ENCODE measurements at places on chromosomes 11 and 22.

- H3K36me3 ChIP-seq, result no peaks in the 10 kb centered on the region
- H3K27ac ChIP-seq, result no peak overlapping the region
- no peaks in the 10 kb centered on the region for H3K27me3 ChIP-seq
- no peak for DNase-seq
Measured at GRCh38 chr22:49216579-49216978, 611.1 kb downstream of the BRD1 start.

DNA sequence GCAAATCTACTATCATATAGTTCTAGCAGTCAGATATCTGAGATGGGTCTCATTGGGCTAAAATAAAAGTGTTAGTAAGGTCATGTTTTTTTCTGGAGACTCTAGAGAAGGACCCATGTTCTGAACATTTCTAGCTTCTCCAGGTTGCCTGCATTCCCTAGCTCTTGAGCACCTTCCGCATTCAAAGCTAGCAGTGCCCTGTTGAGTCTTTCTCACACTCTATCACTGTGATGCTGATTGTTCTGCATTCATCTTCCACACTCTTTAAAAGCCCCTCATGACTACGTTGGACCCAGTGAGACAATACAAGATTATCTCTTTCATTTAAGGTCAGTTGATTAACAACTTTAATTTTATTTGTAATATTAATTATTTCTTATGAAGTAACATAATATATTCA, 433.3 kb upstream of the CHORDC1 start:
- H3K27ac ChIP-seq, result no peak overlapping the region
- H3K4me1 ChIP-seq, result no peaks in the 10 kb centered on the region
- H3K27me3 ChIP-seq, result no peaks in the 10 kb centered on the region
- H3K36me3 ChIP-seq, result no peaks in the 10 kb centered on the region
- DNase-seq, result no peak
- H3K4me3 ChIP-seq, result no peak overlapping the region

DNA sequence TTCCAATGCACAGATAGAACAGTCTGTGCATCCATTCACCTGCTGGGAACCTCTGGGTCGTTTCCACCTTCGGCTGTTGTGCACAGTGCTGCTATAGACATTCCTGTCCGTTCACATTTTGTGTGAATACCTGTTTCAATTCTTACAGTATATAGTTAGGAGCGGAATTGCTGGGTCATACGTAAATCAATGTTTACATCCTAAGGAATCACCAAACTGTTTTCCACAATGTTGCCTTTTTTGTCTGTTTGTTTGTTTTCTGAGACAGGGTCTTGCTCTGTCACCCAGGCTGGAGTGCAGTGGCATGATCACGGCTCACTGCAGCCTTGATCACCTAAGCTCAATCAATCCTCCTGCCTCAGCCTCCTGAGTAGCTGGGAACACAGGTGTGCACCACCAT, 158.3 kb downstream of the CRYBB2 start:
- no peak overlapping the region for H3K4me3 ChIP-seq
- no peaks in the 10 kb centered on the region for H3K4me1 ChIP-seq
- H3K36me3 ChIP-seq, result no peaks in the 10 kb centered on the region
- no peaks in the 10 kb centered on the region for H3K27me3 ChIP-seq

- DNase-seq, result no peak
- no peaks in the 10 kb centered on the region for H3K27me3 ChIP-seq
- no peaks in the 10 kb centered on the region for H3K36me3 ChIP-seq
- no peak overlapping the region for H3K4me3 ChIP-seq
- H3K27ac ChIP-seq, result no peak overlapping the region
- peaks cover 8% of the 10 kb centered on the region for H3K4me1 ChIP-seq
Measured at GRCh38 chr11:73221451-73221850, 3.4 kb downstream of the P2RY2 start.

- no peak for DNase-seq
- H3K27ac ChIP-seq, result no peak overlapping the region
- no peaks in the 10 kb centered on the region for H3K4me1 ChIP-seq
- no peaks in the 10 kb centered on the region for H3K27me3 ChIP-seq
Measured at GRCh38 chr11:103906291-103906867, 130.1 kb upstream of the DDI1 start.

- no peak overlapping the region for H3K4me3 ChIP-seq
- no peaks in the 10 kb centered on the region for H3K27me3 ChIP-seq
- DNase-seq, result no peak
- H3K4me1 ChIP-seq, result no peaks in the 10 kb centered on the region
- H3K36me3 ChIP-seq, result peaks cover 93% of the 10 kb centered on the region
Measured at GRCh38 chr22:29332886-29333496, 17.5 kb upstream of the RASL10A start.

DNA sequence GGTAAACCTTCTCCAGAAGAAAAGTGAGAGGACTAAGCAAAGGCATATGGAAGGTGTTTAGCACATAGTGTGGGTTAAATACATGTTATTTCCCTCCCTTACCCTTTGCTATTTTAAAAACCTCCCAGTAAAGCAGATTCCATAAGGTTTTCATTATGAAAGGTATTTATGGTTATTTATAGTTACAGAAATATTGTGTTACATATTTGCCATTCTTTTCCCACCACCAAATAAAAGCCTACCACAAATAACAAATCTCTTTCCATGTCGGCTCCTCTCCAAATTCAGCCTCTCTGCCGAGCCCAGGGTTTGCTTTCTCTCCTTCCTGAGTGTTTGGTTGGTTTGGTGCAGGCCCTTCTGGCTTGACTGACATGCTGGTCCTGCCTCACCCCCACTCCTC, 64.4 kb downstream of the INSC start:
- H3K36me3 ChIP-seq, result no peaks in the 10 kb centered on the region
- DNase-seq, result no peak
- H3K27ac ChIP-seq, result no peak overlapping the region
- no peak overlapping the region for H3K4me3 ChIP-seq
- H3K27me3 ChIP-seq, result no peaks in the 10 kb centered on the region
- H3K4me1 ChIP-seq, result no peaks in the 10 kb centered on the region

- H3K4me3 ChIP-seq, result no peak overlapping the region
- no peaks in the 10 kb centered on the region for H3K36me3 ChIP-seq
- no peak overlapping the region for H3K27ac ChIP-seq
- H3K4me1 ChIP-seq, result no peaks in the 10 kb centered on the region
Measured at GRCh38 chr11:123020968-123021367, 39.3 kb upstream of the BSX start.

GRCh38 chr11:57260937-57261783, 24.1 kb upstream of the APLNR start:
- H3K27me3 ChIP-seq, result no peaks in the 10 kb centered on the region
- no peak overlapping the region for H3K4me3 ChIP-seq
- H3K27ac ChIP-seq, result no peak overlapping the region
- H3K4me1 ChIP-seq, result no peaks in the 10 kb centered on the region
- no peak for DNase-seq

DNA sequence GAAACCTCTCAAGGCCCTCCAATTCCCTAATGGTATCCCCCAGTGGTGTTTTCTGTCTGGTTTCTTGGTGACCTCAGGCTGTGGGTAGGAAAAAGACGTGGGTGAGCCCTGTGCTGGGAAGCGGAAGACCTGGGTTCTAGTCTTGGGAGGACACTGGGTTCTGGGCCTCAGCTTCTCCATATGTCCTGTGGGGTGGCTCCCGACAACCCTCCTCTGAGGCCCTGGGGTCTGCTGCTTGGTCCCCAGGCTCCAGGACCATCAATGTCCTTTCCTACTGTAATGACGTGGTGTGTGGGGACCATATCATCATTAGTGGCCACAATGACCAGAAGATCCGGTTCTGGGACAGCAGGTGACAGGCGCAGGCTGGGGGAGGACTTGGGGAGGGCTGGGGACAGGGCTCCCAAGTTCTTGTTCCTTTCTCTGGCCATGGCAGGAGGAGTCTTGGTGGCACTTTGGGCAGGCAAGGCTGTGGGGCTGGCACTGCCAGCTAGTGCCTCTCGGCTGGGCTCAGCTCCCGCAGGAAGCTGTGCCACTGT, 12.8 kb downstream of the ATG16L2 start:
- peak overlapping the region; percentile 74 for H3K27ac ChIP-seq
- H3K4me3 ChIP-seq, result no peak overlapping the region
- H3K27me3 ChIP-seq, result no peaks in the 10 kb centered on the region
- peaks cover 8% of the 10 kb centered on the region for H3K36me3 ChIP-seq
- H3K4me1 ChIP-seq, result peaks cover 11% of the 10 kb centered on the region

DNA sequence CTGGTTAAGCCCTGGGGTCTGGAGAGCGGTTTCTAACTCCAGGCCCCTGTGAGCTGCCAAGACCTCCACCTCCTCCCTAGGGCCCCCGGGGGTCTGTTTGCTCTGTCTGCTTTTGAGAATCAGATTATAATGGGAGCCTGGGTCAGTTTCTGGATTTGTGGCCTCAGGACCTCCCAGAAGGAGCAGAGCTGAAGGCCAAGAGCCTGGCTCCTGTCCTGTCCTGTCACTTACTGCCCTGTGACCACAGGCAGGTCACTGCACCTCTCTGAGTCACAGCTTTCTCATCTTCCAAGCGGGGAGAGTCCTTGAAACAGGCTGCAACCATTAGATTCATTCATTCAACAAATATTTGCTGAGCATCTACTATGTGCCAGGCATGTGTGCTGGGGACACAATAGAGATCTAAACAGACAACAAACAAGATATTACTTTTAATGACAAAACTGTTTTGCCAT, 87.3 kb upstream of the FGF3 start:
- H3K4me3 ChIP-seq, result no peak overlapping the region
- H3K27me3 ChIP-seq, result no peaks in the 10 kb centered on the region
- H3K27ac ChIP-seq, result no peak overlapping the region
- no peak for DNase-seq
- H3K4me1 ChIP-seq, result peaks cover 19% of the 10 kb centered on the region

GRCh38 chr11:122995526-122995925, 13.9 kb upstream of the BSX start:
- no peaks in the 10 kb centered on the region for H3K4me1 ChIP-seq
- no peak overlapping the region for H3K27ac ChIP-seq
- no peak for DNase-seq
- no peak overlapping the region for H3K4me3 ChIP-seq
- no peaks in the 10 kb centered on the region for H3K36me3 ChIP-seq
- H3K27me3 ChIP-seq, result no peaks in the 10 kb centered on the region

GRCh38 chr22:29872989-29873388, 10.0 kb upstream of the MTMR3 start:
- no peak overlapping the region for H3K4me3 ChIP-seq
- H3K27ac ChIP-seq, result no peak overlapping the region
- no peaks in the 10 kb centered on the region for H3K36me3 ChIP-seq
- DNase-seq, result no peak
- no peaks in the 10 kb centered on the region for H3K4me1 ChIP-seq

- no peak overlapping the region for H3K4me3 ChIP-seq
- H3K27me3 ChIP-seq, result no peaks in the 10 kb centered on the region
- H3K36me3 ChIP-seq, result no peaks in the 10 kb centered on the region
- DNase-seq, result no peak
- no peaks in the 10 kb centered on the region for H3K4me1 ChIP-seq
Measured at GRCh38 chr11:105781807-105782206, 171.9 kb downstream of the GRIA4 start.

DNA sequence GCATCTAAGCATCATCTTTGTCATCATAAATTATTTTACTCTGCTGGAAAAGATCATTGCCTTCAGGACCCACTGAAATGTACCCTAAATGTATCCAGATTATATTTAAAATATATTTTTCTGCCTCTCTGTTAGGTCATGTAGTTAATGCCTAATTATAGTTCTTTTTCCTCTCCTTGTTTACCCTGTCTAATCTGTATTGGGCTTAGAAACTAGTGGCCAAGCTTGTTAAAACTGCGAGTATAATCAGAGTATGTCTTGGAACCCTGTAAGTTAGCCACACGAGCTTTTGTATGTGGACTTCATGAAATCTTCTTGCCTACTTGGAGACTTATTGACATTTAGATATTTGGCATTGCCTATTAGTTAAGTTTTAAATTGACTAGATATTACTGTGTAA, 55.6 kb downstream of the ARFGAP2 start:
- H3K4me1 ChIP-seq, result no peaks in the 10 kb centered on the region
- H3K27me3 ChIP-seq, result no peaks in the 10 kb centered on the region
- H3K4me3 ChIP-seq, result no peak overlapping the region
- no peak overlapping the region for H3K27ac ChIP-seq

DNA sequence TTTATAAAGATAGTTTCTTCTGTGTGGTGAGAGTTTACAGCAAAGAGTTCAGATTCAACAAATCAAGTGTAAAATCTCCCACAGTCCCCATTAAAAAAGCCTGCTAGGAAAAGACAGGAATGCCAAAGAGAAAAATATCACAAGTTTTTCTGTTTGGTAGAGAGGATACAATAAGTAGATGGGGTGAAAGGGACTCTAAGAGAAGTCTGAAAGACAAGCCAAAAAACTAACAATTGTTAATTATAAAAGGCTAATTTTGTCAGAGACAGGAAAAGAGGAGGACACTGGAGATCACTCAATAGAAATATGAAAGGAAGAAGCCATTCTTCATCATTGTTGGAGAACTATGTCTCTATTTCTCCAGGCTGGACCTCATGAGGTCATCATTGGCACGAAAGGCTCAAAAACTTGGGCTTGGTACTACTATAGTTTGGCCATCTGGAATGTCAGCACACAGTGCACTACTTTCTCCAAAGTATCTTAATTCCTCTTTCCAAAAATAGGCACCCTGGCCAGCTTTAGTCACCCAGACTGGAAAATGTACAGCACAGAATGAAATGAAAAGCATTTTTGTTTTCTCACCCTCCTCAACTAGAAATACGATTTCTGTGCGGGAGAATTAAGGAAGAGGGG, 531 bp upstream of the SOX6 start:
- no peaks in the 10 kb centered on the region for H3K4me1 ChIP-seq
- H3K36me3 ChIP-seq, result no peaks in the 10 kb centered on the region
- H3K4me3 ChIP-seq, result no peak overlapping the region
- DNase-seq, result no peak
- H3K27me3 ChIP-seq, result no peaks in the 10 kb centered on the region

GRCh38 chr11:93192163-93192562, 5.6 kb downstream of the SLC36A4 start:
- H3K27me3 ChIP-seq, result no peaks in the 10 kb centered on the region
- H3K36me3 ChIP-seq, result no peaks in the 10 kb centered on the region
- H3K27ac ChIP-seq, result no peak overlapping the region

DNA sequence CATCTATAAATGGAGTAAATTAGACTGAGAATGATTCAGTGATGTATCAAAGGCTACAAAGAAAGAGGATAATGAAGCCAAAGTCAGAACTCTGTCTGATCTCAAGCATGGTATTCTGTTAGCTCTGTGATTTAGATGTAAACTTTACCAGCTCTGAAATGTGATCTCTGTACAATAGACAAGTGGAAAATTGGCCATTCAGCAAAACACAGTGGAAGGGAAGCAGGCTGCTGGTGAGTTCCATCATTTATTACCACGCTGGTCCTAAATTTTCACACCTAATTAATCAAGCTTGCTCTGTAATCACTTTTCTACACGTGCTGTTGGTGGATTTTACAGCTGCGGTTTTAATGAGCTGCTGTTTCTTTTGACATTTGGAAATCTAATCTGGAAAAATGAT, 145.1 kb upstream of the OPCML start:
- no peaks in the 10 kb centered on the region for H3K36me3 ChIP-seq
- no peak overlapping the region for H3K4me3 ChIP-seq
- DNase-seq, result no peak
- no peaks in the 10 kb centered on the region for H3K27me3 ChIP-seq

- no peaks in the 10 kb centered on the region for H3K27me3 ChIP-seq
- no peaks in the 10 kb centered on the region for H3K36me3 ChIP-seq
Measured at GRCh38 chr22:32808038-32808445, 6.5 kb downstream of the TIMP3 start.

- H3K4me1 ChIP-seq, result no peaks in the 10 kb centered on the region
- no peak for DNase-seq
- H3K27me3 ChIP-seq, result no peaks in the 10 kb centered on the region
- no peak overlapping the region for H3K4me3 ChIP-seq
Measured at GRCh38 chr11:129268371-129268770, 76.2 kb upstream of the ARHGAP32 start.

GRCh38 chr11:133570376-133570775, 38.1 kb upstream of the OPCML start:
- H3K4me1 ChIP-seq, result no peaks in the 10 kb centered on the region
- no peak for DNase-seq
- H3K27ac ChIP-seq, result no peak overlapping the region
- no peak overlapping the region for H3K4me3 ChIP-seq
- no peaks in the 10 kb centered on the region for H3K27me3 ChIP-seq
- H3K36me3 ChIP-seq, result no peaks in the 10 kb centered on the region

All from Peyer's patch (tissue), 4 donors.